Activated naive CD4-positive, alpha-beta T cell treated with anti-CD3 and anti-CD28 coated beads for 36 hours (primary cell): ENCODE measurements at places on chromosomes 2 and 18.

- DNase-seq = no peak
Observed at GRCh38 chr18:27483276-27483675, 298.2 kb upstream of the CHST9 start.

DNA sequence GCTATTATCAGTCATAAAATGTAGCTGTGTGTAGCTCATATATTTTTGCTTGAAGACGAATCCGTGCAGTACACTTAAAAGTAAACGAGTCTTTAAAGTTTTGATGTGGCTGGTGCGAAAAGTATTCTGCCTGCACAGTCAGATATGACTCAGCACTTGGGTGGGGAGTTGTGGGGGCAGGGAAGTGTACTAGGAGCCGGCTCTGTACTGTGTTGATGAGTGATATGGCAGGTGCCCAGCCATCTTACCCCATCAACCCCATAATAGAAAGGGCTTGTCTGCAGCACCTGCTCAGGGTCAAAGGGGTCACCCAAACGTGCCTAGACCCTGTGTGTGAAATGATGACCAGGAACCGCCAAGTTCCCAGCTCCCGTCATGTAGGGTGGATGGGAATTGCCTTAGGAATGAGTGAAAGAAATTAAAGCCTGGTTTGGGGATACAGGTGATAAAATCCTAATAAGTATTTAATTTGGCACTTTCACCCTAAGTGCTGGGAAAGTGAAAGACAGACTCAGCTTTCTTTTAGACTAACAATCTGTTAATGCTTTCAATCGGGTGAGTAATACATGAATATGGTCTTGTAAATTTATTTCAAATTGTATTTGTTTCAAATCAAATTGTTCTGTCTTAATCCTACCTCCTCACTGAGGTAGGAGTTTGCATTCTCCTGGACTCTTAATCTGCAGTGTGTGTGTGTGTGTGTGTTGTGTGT lies 48.0 kb downstream of the BCL2L11 start:
- peak; percentile 84 for DNase-seq

DNA sequence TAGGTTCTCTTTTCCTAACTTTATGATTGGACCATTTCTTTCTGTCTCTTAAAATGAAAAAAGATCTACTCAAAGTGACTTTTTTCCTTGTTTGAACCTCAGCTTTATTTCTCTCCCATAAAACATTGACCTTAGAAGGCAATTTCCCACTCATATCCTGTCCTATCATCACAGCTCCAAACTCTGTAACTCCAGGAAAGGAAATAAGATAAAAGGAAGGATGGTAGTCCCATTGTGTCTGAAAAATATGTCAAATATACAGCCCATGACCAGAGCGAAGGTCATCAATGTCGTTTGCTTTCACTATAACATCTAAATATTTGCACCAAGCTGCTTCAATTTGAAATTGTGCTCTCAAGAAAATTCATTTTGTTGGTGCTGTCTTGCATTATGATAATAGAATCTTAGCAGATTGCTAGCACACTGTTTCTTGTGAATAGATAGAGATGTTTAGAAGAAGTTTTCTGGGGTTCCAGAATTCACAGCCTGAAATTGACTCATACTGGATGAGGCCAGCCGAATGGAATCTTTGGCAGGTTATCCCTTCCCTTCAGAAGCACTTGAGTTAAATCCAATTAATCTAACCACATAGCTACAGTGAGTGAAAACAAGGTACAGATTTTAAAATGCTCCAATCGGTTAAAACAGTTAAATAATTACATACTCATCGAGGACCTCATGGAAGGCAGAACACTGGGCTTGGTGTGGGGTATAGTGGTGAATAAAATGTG lies 95.1 kb downstream of the CRIM1 start:
- DNase-seq = no peak

- peak; percentile 67 for DNase-seq
Observed at GRCh38 chr2:203733684-203734083, 27.2 kb downstream of the CD28 start.

GRCh38 chr2:120949027-120949956 lies 213.6 kb downstream of the GLI2 start:
- no peak for DNase-seq

DNA sequence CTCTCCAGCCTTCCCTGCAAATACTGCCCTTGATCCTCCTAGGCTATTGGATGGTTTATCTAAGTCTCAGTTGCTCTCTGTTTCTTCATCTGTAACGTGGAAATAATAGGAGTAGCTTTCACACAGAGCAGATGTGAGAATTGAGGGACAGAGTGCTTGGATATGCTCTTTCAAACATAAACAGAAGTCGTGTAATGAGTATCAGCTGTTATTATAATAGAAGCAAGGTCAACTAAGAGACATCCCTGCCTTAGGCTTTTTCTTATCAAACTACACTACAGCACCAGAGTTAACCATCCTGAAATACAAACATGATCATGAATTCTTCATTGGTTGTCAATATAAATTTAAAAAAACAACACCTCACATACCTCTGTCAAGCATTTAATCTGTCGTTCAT lies 138.2 kb downstream of the DOK6 start:
- DNase-seq = no peak

DNA sequence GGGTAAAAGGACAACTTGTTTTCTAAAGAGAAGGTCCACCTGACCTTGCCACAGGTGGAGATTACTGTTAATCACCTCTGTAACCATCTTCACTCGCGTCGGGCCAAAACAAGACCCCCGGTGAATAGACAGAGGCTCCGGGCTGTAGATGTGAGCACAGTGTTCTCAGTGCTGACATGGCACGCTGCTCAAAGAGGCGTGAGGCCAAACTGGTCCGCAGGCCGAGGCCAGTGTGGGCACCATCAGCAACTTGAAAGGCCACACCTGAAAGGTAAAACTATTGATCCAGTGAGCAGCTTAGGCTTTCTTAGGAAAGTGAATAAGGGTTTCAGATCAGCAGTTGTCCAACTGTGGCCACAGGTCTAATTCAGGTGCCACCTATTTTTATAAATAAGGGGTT lies 75.1 kb downstream of the MYT1L start:
- no peak for DNase-seq

- DNase-seq = no peak
Observed at GRCh38 chr18:13587001-13587400, 139.4 kb downstream of the FAM210A start.

DNA sequence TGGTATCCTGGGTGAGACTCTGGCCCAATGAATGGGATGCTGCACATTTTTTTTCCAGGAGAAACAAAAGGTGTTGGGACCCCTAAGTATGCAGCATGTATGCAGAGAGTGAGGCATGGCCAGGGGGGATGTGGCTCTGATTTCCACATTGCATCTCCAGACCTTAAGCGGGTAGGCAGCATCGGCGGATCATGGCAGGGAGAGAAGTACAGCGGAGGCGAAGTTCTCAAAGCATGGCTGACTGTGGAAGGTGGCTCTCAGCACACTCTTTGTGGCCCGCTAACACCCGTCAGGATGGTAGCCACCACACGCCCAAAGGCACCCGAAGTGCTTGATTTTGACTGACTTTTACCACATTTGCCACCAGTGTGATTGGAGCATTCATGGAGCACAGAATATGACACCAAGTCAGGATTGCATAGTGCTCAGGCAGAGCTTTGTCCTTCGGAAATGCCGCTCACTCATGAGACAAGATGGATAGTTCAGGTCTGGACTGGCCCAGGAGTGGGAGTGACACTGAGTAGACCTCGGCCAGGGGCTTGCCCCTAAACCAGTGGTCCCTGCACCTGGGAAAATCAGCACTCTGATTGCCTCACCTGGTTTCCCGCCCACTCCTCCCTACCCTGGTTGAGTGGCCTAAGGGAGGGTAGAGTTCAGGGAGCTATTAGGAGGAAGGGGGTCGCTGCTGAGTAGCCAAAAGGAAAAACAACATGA lies 14.2 kb downstream of the INPP4A start:
- no peak for DNase-seq

- peak; percentile 12 for DNase-seq
Observed at GRCh38 chr2:70708376-70709199, 59.4 kb downstream of the ADD2 start.

DNA sequence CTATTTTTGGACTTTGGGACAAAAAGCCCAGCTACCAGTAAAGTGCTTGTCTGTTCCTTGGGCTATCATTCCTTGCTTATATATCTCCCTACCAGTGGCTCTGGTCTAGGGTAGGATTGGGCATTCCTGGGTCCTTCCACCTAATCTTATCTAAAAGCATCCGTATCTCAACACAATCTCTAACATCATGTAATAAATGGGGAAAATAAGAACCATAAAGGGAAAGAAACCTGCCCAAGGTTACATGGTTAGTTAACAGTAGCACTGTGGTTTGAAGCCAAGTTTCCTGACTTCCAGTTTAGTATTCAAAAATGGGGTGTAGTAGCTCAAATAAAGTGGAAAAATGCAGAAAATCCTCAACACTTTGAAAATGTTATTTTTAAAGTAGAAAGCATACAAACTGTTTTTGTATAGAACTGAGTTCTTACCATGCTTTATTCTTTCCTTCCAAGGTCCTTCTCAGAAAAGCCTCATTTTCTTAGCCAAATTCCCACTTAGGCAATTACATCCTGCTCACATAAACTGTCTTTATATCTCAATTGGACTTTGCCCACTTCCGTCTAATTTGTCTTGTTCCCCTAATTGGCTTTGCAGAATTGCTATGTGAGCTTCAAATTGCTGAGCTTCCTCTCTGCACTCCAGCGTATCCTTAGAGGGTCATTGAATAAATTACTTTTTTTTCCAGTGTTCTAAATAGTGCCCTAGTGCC lies 273.1 kb upstream of the UBE2E3 start:
- DNase-seq = no peak

GRCh38 chr2:72425996-72426395 lies 278.3 kb upstream of the CYP26B1 start:
- no peak for DNase-seq

GRCh38 chr2:69253611-69254301 lies 133.3 kb downstream of the GFPT1 start:
- no peak for DNase-seq
